ENCODE measurements at places on chromosomes 6 and 20.
A peak's percentile ranks its signal among the peaks of the same experiment; 100 is the strongest.

GRCh38 chr6:13574149-13574570, 241 bp upstream of the SIRT5 start:
- DNase-seq = peak; percentile 98

- DNase-seq = no peak
These were observed 124.0 kb downstream of the ZFAND3 start for GRCh38 chr6:37943436-37944058.

GRCh38 chr6:1485678-1486077, 96.3 kb downstream of the FOXF2 start:
- peak; percentile 15 for DNase-seq

DNA sequence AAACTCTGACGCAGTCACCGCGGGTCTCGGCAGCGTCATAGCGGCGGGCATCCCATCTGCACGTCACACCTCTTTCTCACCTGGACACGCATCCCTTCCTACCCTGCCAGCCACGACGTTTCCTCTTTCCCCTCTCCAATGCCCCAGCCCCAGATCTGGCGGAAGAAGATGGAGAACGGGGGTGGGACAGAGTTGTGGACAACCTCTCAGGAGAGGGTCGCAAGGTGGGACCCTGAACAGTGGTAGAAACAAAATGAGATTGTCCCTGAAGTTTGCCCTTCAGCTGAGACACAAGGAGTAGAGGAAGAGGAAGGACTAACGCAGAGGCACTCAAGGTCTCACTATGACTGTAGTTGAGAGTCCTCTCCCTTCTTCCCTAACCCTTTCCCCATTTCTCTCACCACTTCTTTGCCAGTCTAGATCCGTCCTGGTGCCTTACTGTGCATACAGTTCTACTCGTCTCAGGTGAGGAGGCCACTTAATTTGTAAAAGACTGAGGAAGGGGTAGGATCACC, 562 bp downstream of the TRIM39 start:
- DNase-seq = no peak

- no peak for DNase-seq
These were observed 32.8 kb downstream of the CD164 start for GRCh38 chr6:109349419-109349987.

DNA sequence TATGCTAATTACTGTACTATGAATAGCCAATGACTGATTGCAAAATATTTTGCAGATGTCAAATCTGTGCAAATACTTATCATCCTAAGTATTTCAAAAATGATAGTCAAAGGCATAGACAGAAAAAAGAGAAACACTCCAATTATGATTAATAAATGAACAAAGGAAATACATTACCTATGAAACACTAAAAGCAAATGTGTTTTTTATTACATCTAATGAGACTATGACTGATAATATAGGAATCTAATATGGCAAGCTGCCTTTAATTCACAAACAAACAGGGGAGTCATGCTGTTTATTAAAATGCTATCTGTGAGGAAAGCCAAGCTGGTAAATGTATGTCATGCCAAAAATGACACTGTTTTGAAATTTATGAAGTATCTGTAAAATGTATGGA, 713.2 kb upstream of the NRSN1 start:
- DNase-seq = no peak

DNA sequence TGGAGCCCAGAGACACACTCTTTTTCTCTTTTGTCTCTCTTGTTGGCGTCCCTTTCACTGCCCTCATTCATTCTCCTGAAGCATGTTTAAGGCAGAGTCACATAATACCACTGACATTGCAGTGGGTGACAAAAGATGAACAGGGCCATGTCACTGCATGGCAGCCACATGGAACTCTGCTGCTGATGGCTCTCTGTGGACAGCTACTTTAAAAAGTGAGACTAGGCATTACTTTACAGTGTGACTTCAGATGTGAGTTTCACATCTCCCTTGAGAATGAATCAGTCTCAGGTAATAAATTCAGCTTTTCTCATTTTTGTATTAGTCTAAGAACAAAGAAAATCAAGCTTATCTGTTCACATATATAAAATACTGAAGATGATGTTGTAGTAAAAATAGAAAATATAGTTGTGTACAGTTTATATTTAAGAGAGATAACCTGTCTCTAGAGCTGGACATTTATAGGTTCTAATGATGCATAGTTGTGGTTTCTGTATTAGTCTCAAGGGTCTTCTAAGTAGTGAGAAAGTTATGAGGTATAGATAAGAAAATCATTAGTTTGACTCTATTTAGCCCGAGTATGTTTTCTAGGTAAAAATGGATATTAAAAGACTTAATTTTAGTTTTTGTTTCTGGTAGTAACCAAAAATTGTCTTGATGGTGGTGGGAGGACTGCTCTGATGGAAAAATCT, 6.1 kb downstream of the MRS2 start:
- DNase-seq = no peak

- DNase-seq = no peak
These were observed 30.6 kb downstream of the SHLD1 start for GRCh38 chr20:5780846-5781217.

GRCh38 chr20:34385464-34385863, 22.4 kb downstream of the ITCH start:
- no peak for DNase-seq

- peak; percentile 7 for DNase-seq
These were observed 48.6 kb upstream of the COL9A1 start for GRCh38 chr6:70351461-70351860.

DNA sequence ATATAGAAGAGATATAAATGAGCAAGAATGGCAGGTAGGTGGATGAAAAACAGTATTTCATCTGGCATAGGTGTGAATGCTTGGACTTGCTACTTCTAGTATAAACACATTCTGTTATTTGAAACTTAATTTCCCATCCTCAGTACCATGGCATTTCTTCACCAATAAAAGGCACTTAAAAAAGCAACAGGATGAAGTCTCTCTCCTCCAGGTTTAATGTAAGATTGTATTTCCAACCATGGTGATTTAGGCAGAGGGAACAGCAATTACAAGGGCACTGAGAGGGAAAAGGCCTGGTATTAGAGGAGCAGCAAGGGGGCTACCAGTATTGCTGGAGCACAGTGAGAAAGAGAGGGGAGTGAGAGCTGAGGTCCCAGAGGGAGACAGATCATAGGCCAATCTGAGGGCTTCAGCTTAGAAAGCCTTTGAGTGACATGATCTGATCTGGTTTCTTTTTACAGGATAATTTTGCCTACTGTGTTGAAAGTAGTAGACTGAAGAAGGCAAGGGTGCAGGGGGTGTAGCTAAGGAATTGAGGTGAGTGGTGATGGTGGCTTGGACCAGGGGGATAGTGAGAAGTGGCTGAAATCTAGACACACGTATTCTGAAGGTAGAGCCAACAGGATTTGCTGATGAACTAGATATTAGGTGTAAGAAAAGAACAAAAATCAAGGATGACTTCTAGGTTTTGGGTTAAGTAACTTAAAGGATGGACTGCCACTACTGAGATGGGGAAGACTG, 67.8 kb upstream of the SMIM29 start:
- DNase-seq = no peak

DNA sequence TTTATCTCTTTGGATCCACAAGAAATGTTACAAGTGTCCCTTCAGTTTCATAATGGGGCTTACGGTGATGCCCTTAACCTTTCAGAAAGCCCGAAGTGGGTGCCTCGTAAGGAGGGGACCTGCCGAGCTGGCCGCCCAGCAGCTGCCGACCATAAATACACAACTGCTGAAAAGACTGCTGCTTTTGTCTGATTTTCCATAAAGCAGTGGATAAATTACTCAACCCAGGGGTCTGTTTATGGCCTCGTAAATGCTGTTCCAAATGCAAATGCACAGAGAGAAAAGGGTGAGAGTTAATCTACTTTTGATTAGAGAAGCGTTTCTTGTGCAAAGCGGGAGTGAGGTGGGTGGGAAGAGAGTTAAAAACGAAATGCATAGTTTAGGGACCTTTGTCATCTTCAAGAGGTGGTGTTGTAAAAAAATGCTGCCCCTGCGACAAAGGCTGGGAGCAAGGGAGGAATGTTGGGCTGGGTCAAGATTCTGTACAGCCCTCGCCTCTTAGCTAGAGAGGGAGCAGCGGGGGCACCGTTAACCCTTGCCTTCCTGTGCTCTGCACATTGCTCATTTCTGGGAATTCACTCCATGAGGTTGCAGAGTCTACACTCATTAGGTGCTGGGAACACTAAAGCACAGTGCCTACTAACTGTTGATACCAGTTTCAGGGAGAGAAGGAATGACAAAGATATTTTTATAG, 112.0 kb upstream of the MTHFD1L start:
- DNase-seq = no peak

GRCh38 chr20:13821876-13822275, 37.0 kb downstream of the NDUFAF5 start:
- no peak for DNase-seq

- DNase-seq = no peak
These were observed 220.0 kb upstream of the SPTLC3 start for GRCh38 chr20:12788632-12789299.

- DNase-seq = peak; percentile 69
These were observed 52.3 kb upstream of the IFNGR1 start for GRCh38 chr6:137271245-137272183.

DNA sequence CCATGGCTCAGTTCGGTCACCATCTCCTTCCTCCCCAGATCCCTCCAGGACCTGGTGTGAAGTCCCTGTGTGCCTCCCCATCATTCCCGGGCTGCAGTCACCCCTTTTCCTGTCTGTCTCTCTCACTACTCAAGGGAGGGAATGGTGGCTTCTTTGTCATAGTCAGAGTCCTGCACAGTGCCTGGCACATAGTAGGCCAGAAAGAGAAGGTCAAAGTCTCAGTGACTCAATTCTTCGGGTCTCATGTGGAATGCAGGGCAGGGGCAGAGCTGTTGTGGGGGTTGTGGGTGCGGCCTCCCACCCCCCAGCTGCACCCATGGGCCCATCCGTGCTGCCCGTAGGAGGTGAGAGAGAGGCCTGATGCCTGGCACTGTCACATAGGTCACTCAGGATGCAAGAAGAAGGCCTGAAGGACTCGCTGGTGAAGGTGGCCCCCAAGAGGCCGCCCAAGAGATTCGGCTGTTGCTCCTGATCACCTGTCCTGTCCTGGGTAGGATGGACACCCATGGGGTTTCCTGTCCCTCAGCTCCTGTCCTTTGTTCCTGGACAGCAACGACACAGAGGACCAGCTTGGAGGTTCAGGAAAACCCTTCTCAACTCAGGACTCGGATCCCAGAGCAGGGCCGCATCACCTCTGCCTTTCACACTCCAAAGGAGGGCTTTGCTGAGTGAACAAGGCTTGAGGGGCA, 34.1 kb downstream of the RAB44 start:
- no peak for DNase-seq

DNA sequence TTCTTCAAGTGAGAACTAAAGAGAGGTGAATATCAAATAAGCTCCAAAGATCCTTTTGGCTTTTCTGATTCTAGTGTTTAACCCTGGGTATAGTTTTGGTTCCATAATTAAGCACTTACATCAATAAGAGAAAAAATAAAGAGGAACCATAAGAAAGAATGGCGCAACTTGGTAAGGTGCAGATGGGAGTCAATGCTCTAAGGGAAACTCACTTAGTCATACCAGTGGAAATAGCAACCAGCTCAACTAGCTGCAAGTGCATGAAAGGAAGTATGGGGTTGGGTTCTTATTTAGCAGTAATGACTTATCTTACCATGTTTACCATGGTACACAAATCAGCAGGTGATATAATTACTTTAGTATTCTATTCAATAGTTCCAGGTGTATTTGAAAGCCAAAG, 296.5 kb upstream of the RUNX2 start:
- DNase-seq = no peak

- DNase-seq = no peak
These were observed 460.2 kb upstream of the BTBD3 start for GRCh38 chr20:11457488-11457887.

GRCh38 chr6:11272491-11273192, 40.2 kb upstream of the NEDD9 start:
- DNase-seq = no peak
